Breast epithelium (tissue), 4 donors: ENCODE measurements at places on chromosomes 6 and 20. TPM values are rescaled to one million over a fixed set of nuclear protein-coding genes. Genes with fewer than 3 reads are reported as not detected.

GRCh38 chr20:17442588-17442987, 88.6 kb downstream of the BFSP1 start:
- DNase-seq: no peak

- no peak for DNase-seq
These were observed 1.4 kb upstream of the PPP1R18 start for GRCh38 chr6:30687659-30688431.

GRCh38 chr6:45387236-45387635, 9.5 kb upstream of the SUPT3H start:
- DNase-seq: no peak

The CLIC5 gene
- total RNA-seq: 3.4 TPM

- no peak for DNase-seq
These were observed 44.8 kb upstream of the ENPP1 start for GRCh38 chr6:131762984-131763383.
